CD4-positive, alpha-beta T cell treated with Interleukin-21 for 1 hour (primary cell): ENCODE measurements at places on chromosomes 1 and 21.
A peak's percentile ranks its signal among the peaks of the same experiment; 100 is the strongest.

GRCh38 chr1:205976708-205977401 is 26.3 kb downstream of the RAB7B start:
- DNase-seq = no peak

DNA sequence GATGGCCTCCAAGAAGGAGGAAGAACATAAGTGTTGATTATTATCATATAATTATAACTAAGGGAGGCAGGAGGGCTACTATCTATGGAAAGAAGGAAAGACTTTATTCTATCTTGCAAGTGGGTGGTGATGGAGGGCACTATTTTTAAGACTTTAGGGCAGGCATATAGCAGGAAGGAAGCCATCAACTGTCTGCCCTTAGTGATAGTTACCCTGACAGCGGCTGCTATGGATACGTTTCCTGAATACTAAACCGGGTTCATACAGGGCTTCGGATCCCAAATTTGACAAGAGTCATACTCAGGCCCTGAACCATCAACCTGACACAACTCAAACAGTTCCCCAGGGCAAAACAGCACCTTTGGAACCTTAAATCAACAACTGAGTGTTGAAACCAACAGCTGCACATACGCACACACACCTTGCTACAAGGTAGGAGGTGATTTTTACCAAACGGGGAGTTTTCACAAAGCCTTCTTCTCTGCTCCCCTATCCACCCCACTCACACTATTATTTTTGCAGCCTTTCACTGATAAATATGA is 397.2 kb downstream of the OMA1 start:
- no peak for DNase-seq

DNA sequence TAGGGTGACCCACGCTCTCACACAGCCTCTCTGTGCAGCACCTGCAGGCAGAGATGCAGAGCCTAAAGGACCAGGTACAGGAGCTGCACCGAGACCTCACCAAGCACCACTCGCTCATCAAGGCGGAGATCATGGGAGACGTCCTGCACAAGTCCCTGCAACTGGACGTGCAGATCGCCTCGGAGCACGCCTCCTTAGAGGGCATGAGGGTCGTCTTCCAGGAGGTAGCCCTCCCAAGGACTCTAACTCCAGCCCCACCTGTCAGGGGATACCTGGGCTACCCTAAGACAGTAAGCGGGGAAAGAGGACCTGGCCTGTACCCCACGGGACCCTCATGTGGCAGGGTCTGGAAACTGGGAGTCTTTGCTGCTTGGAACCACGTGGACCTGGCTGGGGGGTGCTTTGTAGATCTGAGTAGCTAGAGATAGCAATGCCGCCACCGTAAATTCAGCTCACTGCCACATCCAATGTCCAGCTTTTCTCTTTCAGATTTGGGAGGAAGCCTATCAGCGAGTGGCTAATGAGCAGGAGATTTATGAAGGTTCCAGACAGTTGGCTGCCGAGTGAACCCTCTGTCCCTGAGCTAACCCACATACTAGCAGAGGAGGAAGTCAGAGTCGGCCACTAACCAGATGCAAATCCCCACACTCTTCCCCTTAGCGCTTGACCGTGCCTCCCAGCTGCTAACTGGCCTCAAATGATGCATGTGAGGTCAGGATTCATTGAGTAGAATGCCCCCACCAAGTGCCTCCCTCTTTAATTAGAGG is 6.5 kb downstream of the RNF207 start:
- no peak for DNase-seq

DNA sequence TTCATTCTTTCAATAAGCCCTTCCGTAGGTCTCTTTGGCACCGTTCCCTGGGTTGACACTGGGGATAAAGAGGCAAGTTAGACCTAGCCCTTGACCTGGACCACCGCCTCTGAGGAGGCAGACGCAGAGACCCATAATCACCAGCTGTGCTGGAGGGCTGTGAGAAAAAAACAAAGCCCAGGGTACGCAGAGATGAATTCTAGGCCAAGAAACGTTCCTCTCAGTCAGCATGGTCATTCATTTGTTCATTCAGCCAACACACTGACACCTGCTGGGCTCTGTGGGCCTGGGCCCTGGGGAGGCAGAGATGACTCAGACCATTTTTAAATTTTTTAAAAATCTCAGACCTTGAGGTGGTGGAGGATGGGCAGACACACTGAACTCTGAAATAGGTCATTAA is 26.3 kb upstream of the TRABD2B start:
- no peak for DNase-seq

- DNase-seq = no peak
These were observed 168.9 kb downstream of the RHOU start for GRCh38 chr1:228904222-228904621.

DNA sequence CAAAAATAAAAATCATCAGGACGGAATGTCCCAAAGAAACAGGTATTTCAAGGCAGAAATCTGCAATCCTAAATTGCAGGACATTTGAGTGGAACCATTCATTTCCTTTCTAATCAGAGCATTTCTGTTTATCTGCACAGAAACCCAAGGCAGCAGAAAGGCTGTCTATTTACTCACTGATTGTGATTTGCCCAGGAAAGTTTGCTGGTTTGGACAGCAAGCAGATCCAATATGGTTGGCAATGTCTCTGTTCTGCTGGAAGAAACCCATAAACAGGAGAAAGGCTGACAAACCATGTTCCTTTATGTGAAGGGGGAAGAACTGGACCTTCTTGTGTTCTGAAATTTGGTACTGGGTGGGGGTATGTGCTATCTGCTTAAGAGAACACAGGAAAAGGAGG is 120.1 kb downstream of the CLIC6 start:
- no peak for DNase-seq

- DNase-seq = no peak
These were observed 22.0 kb downstream of the SLC37A1 start for GRCh38 chr21:42535602-42536171.

- DNase-seq = no peak
These were observed 73.3 kb downstream of the TAS1R2 start for GRCh38 chr1:18786149-18786548.

DNA sequence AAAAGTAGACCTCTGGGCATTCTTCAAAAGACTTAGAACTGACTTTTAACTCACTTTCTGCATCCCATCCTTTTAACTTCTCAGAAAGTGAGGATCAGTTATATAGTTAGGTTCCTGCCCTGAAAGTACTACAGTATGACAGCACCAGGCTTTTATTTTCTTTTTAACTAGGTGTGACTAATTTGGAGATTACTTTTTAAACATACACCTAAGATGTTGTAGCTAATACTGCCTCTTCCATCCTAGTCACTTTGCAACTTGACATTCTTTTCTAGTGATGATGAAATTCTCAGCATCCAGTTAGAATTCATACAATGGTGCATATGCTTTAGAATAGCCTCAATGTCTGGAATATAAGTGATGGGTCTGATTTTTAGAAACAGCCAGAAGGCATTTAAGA is 24.6 kb downstream of the RUNX1 start:
- no peak for DNase-seq

GRCh38 chr1:228842094-228842775 is 107.0 kb downstream of the RHOU start:
- DNase-seq = no peak

DNA sequence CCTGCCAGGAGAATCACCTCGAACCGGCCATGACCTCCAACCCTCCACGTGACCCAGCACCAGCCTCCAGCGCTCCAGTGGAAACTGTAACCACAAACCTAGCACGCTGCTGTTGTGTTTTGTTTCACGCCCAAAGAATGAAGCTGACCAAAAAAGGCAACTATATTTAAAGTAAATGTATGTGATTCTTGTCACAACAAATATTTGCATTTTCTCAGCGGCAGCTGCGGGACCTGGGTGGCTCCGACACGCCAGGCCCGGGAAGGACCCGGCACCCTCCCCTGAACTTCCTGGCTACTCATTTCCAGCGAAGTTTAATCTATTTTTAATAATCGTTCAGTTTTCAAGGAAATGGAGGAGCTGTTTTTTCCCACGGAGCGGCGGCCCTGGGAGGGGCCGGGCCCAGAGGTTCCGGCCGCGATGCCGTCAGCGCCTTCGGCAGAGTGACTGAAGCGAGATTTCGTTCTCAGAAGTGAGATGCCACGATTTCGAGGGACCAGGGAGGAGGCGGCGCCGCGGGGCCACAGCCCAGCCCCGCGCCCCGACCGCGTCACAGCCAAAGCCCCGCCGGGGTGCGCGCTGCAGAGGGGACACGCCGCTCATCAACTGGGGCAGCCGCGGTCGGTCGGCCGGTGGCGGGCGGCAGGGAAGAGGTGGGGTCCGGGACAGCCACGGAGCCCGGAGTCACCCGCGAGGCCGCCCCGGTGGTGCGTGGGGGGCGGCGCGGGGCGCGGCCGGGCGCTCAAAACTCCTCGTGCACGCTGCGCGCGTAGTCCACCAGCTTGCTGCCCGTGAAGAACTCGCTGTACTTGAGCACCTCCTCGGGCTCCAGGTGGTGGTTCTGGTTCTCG is 3.0 kb upstream of the TNFRSF4 start:
- peak; percentile 76 for DNase-seq

DNA sequence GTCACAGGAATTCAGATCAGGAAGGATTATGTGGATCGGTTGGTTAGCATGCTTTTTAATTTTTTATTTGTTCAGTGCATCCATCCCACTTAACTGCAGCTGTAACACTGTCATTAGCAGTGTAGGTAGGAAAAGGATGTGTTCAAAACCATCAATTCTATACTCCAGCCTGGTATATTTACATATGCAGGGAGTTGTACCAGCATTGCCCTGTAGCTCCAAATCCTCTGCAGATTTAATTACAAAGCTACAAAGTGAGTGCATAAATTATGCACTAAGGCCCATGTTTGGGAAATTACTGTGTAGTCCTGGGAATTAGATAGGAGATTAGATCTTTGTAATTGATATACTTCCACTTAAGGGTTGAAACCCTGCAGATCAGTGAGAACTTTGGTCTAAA is 15.9 kb upstream of the OSBPL9 start:
- no peak for DNase-seq

- no peak for DNase-seq
These were observed 300.4 kb downstream of the PTPRC start for GRCh38 chr1:198939286-198939685.

- no peak for DNase-seq
These were observed 22.8 kb downstream of the COA6 start for GRCh38 chr1:234396092-234396491.

DNA sequence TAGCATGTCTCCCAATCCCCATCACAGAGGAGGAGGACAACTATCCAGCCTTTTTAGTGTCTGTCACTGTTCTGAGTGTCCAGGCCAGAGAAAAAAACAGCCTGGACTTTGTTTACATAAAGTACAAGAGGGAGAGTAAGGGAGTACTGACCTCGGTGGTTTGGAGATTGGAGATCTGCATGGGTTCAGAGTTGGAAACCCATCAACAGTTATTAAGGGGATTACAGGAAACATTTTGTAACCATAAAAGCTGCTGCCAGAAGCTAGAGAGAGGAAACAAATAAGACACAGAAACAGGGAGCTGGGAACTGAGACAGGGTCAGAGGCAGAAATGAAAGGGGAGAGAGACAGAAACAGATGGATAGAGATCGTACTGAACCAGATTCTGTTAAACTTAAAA is 131.5 kb upstream of the CTTNBP2NL start:
- DNase-seq = no peak

GRCh38 chr1:43058545-43059360 is 100.1 kb upstream of the SLC2A1 start:
- no peak for DNase-seq

DNA sequence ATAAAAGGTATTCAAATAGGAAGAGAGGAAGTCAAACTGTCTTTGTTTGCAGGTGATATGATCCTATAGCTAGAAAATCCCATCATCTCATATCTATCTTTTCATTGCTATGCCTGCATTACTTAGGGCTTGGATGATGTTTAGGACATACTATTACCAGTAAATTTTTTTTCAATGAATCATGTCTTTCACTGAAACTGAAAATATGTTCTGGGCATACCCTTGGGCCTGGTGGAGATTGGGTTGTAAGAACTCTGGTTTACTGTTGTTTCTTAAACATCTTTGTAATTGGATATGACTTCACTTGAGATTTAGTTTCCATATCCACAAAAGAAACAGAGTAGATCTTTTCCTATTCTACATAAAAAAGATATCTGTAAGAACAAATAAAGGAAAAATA is 502.2 kb upstream of the PRMT6 start:
- DNase-seq = no peak

- DNase-seq = no peak
These were observed 61.8 kb upstream of the DAB1 start for GRCh38 chr1:57485643-57486042.

GRCh38 chr1:214615871-214616270 is 12.9 kb downstream of the CENPF start:
- no peak for DNase-seq

DNA sequence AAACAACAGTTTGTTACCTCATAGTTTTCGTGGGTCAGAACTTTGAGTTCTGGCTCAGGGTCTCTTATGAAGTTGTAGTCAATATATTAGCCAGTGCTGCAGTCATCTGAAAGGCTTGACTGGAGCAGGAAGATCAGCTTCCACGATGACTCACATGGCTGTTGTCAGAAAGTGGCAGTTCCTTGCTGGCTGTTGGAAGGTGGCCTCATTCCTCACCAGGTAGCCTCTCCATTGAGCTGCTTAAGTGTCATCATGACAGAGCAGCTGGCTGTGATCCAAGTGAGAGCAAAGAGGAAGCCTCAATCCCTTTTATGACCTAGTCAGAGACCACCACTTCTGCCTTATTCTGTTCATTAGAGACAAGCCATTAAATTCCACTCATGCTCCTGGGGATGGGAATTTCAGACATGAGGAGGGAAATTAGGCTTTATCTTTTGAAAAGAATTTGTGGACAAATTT is 5.6 kb downstream of the OSBPL9 start:
- DNase-seq = no peak

DNA sequence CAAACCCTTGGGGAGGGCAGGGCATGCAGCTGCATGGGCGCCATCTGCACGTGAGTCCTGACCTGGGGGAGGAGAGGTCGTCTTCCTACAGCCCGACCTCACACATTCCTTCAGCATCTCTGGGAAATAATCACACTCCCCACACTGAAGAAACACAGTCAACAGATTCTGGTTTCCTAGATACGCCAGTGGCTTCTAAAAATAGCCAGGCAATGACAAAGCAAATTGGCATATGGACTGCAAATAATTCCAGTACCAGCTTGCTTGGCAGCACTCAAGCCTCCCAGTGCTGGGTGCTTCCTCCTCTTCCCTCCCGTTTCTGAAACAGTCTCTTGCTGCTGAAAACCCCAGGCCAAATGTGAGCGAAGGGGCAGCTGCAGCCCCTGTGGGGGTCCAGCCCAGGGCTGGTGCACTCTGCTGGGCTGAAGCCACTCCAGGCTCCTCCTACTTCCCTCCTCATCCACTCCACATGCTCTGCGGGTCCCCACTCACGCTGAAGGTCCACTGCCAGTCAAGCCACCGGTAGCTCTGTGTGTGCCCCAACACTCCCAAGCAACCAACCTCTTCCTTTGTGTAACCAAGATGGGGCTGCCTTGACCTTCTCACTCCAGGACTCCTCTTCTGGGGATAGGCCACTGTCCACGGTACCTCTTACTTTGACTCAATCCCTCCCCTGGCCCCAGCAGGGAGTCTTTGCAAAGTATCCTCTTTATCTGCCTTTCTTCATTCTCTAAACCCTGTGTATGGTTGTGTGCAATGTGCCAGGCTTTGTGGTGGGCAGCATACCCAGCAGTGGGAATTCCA is 69.0 kb downstream of the KCND3 start:
- no peak for DNase-seq

GRCh38 chr21:14740692-14741091 is 194.6 kb upstream of the SAMSN1 start:
- DNase-seq = no peak
